ENCODE measurements at places on chromosomes 4 and X.

GRCh38 chr4:169996379-169997240 lies 29.6 kb downstream of the MFAP3L start:
- no peak for DNase-seq

- no peak for DNase-seq
Observed at GRCh38 chr4:95606739-95607138, 58.0 kb upstream of the UNC5C start.

- no peak for DNase-seq
Observed at GRCh38 chr4:143407474-143407873, 70.8 kb downstream of the GAB1 start.

DNA sequence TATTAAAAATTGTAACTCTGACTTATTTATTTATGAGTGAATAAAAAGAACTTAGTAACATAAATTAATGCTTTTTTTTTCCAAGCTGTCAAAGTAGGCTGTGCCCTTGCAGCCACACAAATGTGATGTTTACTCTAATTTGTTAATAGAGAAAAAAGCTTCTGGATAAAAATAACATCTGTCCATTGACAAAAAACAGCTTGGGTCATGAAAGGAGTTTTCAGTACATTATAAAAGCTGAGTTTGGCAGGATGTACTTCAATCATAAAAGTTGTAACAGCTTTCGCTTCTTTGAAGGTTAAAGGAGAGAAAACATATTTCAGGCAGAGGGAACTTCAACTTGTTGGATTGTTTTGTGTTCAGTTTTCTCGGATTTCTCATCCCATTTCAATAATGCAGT lies 105.6 kb downstream of the SLC4A4 start:
- DNase-seq: no peak

DNA sequence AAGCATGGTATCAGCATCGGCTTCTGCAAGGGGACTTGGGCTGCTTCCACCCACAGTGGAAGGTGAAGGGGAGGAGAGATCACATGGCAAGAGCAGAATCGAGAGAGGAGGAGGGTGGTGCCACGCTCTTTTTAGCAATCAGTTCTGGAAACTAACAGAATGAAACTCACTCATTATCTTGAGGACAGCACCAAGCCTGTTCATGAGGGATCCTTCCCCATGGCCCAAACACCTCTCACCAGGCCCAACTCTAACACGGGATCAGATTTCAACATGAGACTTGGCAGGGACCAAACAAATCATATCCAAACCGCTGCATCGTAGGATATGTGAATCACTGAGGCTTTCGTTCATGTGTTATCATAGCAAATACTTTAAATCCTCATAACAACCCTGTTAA lies 125.5 kb downstream of the GPC3 start:
- no peak for DNase-seq

GRCh38 chr4:73576381-73576780 lies 43.9 kb downstream of the RASSF6 start:
- no peak for DNase-seq

DNA sequence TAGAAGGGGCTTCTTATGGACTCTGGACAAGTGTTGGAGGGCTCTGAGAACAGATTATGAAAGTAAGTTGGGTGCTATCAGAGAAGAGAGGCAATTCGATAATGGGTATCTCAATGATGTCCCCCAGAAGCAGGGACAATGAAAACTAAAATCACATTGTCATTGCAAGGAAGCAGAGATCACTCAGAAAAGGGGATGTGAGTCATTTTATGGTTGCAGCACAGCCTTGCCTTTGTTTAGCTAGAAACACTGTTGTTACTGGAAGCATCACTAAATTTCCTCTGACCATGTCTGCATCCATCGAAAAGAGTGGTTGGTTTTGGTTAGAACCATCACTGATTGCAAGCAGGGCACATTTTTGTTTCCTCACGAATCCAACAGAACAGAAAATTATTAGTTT lies 246.8 kb upstream of the NWD2 start:
- no peak for DNase-seq

DNA sequence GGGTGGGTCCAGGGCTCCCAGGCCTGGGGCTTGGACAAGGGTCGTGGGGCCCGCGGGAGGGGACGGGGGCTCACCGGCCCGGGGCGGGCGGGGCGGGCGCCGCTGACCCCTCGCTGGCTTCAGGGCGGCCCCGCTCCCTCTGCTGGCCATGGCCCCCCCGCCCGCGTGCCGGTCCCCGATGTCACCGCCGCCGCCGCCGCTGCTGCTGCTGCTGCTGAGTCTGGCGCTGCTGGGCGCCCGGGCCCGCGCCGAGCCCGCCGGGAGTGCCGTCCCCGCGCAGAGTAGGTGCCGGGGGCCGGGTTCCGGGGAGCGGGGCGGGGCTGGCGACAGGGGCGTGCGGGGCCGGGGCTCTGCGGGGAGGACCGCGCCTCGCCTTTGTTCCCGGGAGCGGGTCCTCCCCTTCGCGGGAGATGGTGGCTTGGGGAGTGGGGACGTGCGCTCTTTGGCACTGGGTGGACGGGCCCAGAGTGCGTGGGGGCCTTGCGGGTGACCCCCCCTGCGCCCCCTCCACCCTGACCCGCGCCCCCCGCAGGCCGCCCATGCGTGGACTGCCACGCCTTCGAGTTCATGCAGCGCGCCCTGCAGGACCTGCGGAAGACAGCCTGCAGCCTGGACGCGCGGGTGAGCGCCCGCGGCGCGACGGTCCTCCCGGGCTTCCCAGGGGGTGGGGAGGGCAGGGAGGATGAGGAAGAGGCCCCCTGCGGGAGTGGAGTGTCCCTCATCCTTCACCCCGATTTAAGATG lies 16.8 kb upstream of the NAT8L start:
- peak; percentile 70 for DNase-seq

GRCh38 chrX:16989750-16990149 lies 43.3 kb downstream of the REPS2 start:
- no peak for DNase-seq

DNA sequence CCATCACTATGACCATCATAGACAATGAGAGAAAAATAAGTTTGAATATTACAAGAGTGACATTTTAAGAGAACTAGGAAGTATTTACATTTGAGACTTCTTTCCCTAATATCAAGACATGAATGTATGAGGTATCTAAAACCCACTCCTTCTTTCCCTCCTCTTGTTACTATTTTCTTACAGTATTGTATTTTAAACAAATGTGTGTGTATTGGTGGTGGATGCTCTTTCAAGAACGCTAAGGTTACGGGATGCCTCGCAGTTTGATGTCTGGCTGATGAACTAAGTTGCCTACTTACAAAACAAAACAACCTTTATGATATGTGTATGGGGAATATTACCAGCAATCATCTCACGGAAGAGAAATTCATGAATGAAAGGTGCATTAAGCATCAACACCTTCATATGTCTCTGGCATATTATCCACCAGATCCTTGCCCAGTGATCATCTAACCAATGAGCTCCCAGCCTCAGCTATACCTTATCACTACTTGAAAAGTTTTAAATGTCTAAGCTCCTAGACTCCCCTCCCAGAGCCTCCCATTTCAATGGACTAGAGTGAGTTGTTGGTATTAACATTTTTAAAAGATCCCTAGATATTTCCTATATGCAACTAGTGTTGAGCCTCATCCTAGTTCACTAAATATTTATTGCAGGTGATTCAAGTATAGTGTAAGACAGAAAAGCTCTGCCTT lies 10.6 kb downstream of the AREG start:
- DNase-seq: no peak

DNA sequence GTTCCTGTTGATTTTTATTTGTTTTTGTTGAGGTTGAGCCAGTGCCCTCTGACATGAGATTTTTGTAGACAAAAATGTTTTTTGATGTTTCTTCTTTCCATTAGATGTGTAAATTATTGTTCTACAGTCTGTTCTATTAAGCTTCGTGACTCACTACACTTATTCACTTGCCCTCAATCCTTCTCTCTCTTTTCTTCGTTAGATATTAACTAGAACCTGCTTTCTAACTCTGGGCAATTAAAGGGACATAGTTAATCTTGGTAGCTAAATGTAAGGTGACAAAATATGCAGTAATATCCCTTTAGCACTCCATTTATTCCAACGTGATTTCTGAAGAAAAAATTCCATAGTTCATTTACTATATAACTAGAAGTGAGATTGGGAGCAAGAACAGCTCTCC lies 333.9 kb downstream of the PDHA2 start:
- no peak for DNase-seq

DNA sequence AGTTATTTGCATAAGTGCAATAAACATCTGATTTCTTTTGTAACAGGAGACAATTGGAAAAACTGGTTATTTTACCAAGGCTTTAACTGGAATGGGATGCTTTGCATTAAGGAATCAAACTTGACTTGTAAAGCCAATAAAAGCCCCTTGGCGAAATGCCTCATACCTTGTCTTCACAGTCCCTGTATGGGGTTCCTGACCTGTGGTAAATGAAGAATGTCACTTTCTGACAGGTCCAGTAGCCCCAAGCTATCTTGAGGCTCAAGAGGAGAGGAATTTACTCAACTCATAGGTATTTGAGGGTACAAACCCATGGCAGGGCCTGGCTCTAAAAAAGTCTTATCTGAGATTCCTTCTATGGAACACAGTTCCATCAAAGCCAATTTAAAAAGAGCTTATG lies 78.0 kb downstream of the ACOX3 start:
- no peak for DNase-seq

DNA sequence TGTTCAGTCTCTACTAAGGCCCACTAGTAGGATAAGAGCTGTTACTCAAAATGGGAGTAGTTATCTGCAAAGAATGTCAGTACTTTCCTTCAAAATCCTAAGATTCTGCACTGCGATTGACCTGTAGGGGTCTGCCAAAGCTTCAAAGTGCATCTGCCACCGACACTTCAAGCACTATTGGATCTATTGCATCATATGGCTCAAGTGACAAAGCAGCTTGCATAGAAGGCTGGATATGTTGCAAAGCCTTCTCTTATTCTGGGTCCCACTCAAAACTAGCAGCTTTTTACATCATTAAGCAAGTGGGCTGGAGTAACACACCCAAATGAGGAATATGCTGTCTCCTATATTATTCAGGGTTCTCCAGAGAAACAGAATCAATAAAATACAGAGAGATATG lies 115.4 kb upstream of the EMCN start:
- DNase-seq: no peak

DNA sequence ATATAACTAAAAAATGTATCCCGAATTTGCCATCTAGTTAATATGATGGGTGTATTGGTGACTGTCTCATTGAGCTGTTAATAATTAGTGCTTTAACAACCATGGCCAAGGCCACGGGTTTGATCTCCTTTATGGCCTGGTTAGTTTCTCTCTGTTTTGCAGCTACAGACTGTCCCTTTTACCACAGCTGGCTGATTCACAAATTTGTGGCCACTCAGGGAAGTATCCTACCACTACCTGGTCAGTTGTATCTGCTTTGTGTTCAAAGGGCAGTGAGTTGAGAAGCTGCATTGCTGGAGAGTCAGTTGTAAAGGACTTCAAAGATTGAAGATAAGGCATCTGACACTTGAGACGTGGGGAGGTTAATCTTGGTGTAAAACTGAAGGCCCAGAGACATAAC lies 219.1 kb upstream of the BMP3 start:
- DNase-seq: no peak

GRCh38 chr4:106208481-106209460 lies 107.2 kb downstream of the TBCK start:
- DNase-seq: no peak

DNA sequence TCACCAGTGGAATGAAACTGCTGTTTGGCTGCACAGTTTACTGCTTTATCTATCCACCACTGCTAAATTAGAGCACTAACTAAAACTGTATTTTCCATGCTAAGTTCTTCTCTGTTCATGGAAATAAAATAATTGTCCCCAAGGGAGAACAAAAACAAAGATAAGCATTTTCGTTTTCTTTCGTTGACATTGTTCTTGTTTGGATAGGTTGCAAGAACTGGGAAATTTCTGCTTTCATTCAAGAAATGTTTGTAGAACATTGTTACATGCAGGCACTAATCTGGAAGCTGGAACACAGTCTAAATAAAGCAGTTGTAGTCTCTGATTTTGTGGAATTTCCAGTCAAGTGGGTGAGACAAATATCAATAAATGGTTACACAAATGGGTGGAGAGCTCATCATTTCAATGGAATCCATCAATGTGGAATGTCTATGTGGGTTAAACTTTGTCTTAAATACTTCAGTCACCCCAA lies 5.8 kb upstream of the CXCL8 start:
- no peak for DNase-seq

GRCh38 chr4:83109480-83110222 lies 4.9 kb downstream of the PLAC8 start:
- DNase-seq: peak; percentile 74

DNA sequence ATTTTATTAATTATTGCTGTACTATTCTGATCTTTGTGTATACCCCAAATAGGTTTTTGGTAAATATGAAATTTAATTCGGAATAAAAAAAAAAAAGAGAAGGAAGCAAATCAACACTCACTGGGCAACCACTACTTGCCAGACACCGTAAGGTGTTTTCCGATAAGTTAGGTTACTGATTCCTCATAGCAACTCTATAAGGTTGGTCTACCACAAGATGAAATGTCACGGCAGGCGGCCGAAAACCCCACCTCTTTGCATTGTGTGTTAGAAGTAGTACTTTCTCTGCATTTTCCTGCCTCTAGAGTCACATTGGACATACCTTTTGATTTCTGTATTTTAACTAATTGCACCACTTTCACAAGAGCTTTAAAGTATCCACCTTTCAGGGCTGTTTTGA lies 44.5 kb upstream of the RASGEF1B start:
- no peak for DNase-seq

DNA sequence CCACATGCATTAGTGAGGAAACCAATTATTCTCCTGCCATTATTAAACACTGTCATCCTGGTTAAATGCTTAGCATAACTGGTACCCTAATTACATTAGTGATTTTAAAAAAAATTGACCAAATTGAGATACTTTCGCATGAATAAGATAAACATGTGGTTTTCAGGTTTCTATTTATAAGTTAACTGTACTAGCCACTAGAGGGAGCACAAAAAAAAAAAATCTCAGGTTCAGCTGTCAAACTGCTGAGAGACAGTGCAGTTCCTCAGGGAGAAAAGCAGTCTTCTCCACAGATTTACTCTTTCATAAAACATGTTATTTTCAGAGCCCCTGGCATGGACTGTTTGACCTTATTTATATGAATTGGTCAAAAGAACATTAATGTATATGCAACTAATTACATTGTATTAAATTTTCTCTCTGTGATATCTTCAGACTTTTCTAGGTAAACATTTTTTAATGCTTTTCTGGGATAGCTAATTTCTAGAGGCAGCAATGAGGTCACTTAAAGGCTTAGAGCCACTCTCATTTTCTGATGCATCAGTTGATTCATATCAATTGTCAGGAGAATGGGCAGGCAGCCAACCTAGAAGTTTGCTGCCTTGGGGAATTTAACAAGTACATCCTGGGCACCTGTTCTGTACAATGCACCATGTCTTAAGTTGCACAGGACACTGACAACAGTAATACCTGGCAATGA lies 167.5 kb downstream of the CDS1 start:
- DNase-seq: no peak

DNA sequence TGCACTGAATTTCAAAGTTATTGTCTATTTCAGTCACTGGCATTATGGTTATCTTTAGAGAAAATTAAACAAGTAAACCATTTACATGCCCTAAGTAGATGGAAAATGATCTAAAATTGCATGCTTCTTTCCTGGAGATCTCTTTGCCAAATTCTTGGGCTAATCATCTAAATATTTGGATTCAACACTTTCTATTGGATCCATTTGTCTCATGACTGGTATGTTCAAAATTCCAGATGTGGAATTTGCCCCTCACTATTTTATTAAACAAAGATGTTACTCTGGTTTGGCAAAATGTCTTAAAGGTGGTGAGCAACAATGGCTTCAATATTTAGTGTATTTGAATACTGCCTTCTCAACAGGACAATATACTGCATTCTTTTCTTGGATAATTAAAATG lies 147.5 kb upstream of the CASK start:
- DNase-seq: no peak

GRCh38 chr4:113355550-113356371 lies 306.3 kb downstream of the ANK2 start:
- DNase-seq: no peak

Measured in nephron progenitor cell (in vitro differentiated cells).